ENCODE measurements at places on chromosomes 2 and 18.

DNA sequence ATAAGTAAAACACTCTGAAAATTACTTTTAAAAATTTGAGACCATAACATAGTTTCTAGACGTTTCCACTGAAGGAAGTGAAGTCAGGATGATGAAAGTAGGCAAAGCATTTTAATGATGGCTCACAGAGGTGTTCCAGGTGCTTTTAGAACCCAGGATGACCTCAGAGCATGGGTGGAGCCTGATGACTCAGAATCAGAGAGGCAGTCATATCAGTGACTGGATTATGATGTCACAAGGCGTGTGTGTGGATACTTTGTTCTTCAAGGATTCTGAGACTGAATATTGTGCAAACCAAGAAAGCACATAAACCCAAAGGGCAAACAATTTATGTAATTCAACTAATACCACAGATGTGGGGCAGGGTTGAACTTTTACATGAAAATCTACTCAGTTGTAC is 208.0 kb upstream of the FBXO11 start:
- DNase-seq: no peak

GRCh38 chr18:60191926-60192325 is 180.6 kb downstream of the MC4R start:
- no peak for DNase-seq

DNA sequence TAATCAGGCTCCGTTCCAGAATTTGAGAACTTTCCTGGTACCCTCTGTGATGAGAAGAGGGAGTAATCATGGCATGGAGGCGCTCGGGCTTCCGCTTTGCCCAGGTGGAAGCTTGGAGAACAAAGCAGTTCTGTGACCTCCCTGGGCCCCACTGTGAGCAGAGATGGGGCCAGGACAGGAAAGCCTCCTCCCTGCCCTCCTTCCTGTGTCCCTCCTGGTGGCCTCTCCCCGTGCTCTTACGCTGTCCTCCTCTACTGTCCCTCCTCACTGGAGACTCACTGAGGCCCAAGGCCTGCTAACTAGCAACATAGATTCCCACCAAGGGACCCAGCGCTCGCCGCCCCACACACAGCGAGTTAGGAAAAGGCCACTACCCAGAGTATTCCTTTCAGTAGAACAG is 119.8 kb downstream of the MAPK4 start:
- no peak for DNase-seq

- no peak for DNase-seq
Measured at GRCh38 chr2:10425699-10426098, 22.4 kb downstream of the ODC1 start.

DNA sequence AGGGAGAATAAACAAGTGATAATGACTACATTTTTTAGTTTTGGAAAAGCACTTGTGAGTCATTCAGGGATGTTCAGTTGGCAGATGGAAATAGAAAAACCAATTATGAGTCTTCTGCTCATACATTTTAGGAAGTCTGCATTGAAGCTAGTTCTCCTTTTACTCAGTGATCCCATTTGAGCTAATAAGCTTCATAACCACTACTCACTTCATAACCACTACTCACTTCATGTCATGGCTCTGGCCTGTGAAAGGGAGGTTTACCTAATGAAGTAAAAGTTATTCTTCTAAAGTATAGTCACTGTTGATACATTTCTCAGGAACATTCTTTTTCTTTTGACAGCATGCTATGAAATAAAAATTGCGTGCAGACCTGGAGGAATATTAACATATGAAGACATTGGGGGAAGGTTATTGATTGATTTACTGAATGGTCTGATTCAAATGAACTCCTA is 948.7 kb downstream of the TSN start:
- no peak for DNase-seq

- no peak for DNase-seq
Measured at GRCh38 chr2:33530690-33531548, 54.5 kb downstream of the RASGRP3 start.

- no peak for DNase-seq
Measured at GRCh38 chr2:74559912-74560311, 5.4 kb downstream of the DOK1 start.

DNA sequence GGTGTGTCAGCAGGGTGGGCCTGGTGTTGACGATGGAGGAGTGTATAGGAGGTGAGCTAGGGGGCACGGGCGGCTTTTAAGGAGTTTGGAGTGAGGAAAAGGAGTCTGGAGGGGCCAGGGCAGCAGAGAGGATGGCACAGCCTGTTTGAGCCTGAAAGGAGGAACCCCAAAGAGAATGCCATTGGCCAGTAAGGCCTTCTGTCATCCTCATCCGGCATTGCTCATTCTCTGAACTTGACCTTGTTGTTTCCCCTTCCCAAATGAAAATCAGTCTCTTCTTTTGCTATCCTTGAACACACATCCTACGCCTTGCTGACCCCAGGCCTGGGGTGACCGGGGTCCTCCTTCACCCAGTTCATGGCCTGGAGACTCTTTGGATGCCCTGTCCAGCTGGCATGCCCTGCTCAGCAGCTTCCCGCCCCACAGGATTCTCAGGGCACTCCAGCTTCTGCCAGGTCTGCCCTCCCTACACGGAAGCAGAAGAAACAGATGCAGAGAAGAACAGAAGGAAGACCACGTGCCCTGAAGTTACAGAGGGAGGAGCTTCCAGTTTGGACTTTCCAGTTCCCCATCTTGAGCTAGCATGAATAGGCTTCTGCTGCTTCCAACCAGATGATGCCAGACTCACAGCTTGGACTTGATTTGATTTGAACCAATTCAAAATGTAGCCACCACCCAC is 20.5 kb upstream of the KIF3C start:
- no peak for DNase-seq

DNA sequence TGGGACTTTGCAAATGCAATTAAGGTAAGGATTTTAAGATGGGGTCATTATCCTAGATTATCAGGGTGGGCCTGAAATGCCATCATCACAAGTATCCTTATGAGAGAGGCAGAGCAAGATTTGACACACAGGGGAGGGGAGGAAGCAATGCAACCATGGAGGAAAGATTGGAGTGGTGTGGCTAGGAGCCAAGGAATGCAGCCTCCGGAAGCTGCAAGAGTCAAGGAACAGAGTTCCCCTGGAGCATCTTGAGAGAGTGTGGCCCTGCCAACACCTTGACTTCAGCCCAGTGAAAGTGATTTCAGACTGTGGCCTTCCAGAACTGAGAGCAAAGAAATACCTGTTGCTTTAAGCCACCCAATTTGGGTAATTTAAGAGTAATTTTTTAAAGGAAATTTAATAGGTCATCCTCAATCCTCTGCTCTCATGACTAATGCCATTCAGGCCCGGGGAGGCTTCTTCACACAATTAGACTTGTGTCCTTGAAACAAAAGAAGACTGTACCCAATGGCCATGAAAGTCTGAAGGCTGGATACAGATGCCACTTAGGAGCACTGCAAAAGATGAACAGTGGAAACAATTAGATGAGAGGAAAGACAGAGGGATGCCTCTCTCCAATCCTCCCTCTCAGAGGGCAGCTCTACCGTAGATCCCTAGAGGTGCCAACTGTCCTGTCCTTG is 250.3 kb upstream of the ID2 start:
- no peak for DNase-seq

GRCh38 chr18:70693246-70693645 is 404.4 kb downstream of the SOCS6 start:
- no peak for DNase-seq

DNA sequence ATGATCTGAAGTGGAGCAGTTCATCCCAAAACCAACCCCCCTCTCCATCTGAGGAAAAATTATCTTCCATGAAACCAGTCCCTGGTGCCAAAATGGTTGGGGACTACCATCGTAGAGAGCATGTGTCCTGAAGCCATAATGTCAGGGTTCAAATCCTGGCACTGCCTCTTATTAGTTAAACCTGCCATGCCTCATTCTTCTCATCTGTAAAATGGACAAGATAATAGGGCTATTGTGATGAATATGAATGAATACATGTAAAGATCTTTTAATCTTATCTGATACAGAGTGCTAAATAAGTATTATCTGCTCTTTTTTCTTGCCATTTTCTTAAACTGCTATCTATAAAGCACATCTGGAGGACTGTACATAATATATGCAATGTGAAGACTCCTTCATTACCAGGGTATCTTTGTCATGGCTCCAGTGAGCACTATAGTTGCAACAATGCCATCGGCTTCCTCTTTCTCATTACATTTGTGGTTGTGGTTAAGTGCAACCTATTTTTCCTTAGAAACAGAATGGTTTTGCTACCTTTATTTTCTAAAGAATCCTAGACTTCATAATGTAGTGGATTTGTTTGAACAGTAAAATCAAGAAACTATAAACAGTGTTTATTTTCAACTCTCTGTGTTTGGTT is 27.0 kb downstream of the MFSD6 start:
- no peak for DNase-seq

- no peak for DNase-seq
Measured at GRCh38 chr2:191748528-191749180, 70.7 kb downstream of the NABP1 start.

DNA sequence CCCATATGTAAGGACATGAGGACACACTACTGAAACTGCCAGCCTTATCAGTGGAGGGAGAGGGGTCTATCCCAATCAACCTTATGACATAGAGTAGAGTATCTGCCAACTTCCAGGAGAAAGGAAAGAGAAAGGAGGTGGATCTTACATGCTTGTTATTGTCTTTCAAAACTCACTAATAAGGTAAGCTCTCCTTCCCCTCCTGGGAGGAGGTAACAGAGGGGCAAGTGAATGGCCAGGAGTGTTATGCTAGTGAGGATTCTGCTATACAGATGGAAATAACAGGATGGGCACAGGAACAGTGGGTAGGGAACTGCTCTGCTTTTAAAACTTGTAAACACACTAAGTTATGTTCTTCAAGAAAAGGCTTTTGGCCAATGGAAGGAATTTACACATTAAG is 1020.1 kb downstream of the TDRD15 start:
- DNase-seq: no peak

- no peak for DNase-seq
Measured at GRCh38 chr2:200469708-200470211, 40.1 kb downstream of the KCTD18 start.

GRCh38 chr18:57437402-57437765 is 2.2 kb downstream of the ONECUT2 start:
- DNase-seq: peak; percentile 43

DNA sequence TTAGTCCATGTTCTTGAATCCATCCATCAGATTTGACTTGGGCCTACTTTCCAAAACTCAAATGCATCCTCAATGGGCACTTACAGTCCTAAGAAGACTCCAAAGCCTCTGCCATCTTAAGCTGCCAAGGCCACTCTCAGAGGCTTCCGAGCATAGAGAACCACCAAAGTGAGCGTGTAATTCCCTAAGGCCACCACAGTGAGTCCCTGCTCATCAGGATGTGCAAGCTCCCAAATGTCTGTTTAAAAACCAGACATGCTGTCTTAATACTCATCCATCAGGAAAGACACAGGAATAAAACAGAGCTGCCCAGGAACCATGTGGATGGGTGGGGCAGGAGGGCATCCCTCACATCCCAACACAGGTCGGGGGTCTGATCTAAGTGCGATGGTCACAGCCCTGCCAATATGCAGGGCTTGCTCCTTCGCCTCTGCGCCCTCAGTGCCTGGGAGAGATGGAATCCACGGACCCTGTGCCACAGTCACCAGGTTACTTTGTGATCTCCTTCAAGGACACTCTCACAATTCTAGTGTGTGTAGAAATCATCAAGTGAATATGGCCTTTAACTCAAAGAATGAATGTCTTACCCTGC is 80.4 kb downstream of the POLR1A start:
- DNase-seq: no peak

- DNase-seq: peak; percentile 94
Measured at GRCh38 chr2:162475661-162476060, 131.7 kb downstream of the GCA start.

Measured in NCI-H1092 (cell line).